ENCODE measurements at places on chromosomes 2 and 18.

DNA sequence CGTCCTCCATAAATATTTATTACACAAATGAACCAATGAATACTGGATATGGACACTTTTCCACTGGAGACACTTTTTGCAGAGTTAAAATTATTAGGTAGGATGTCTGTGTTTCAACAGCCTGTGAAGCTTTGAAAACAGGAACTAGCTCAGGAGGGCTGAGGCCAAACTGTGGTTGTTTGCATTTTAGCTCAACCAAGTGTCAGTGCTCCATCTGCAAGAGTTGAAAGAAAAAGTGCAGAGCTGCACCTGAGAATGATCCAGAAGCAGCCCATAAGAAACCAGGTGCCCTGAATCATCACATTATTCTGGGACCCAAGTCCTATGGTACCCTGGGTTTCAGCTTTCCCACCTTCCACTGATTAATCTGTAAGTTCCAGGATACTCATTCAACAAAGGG, 180.4 kb downstream of the TRIB2 start:
- DNase-seq = no peak

GRCh38 chr18:54359233-54359632, 1.5 kb downstream of the C18orf54 start:
- no peak for DNase-seq

GRCh38 chr2:43104106-43104505, 122.3 kb downstream of the ZFP36L2 start:
- no peak for DNase-seq

- DNase-seq = no peak
These were observed 45.8 kb downstream of the LDLRAD4 start for GRCh38 chr18:13264091-13265007.

DNA sequence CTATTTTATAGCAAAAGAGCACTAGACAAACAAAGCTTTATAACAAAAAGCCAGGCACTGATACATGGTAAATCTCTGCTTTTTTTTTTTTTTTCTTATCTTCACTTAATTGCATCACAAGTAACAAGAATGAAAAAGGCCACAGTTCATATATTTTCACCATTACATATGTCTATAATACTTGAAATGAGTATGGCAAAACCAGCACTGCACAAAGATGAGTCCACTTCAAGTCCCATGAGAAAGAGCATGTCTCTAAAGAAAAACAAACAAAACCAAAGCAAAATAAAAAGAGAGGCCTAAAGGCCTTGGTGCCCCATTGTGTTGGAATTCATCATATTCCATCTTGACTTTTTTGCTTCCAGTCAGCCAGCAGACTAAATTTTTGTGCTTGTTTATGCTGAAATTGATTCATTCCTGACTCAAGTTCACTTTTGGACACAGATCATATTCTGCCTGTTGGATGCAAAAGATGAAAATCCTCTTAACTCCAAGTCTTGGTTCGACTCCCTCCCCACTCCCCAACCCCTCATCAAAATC, 264.9 kb upstream of the CCDC68 start:
- no peak for DNase-seq

DNA sequence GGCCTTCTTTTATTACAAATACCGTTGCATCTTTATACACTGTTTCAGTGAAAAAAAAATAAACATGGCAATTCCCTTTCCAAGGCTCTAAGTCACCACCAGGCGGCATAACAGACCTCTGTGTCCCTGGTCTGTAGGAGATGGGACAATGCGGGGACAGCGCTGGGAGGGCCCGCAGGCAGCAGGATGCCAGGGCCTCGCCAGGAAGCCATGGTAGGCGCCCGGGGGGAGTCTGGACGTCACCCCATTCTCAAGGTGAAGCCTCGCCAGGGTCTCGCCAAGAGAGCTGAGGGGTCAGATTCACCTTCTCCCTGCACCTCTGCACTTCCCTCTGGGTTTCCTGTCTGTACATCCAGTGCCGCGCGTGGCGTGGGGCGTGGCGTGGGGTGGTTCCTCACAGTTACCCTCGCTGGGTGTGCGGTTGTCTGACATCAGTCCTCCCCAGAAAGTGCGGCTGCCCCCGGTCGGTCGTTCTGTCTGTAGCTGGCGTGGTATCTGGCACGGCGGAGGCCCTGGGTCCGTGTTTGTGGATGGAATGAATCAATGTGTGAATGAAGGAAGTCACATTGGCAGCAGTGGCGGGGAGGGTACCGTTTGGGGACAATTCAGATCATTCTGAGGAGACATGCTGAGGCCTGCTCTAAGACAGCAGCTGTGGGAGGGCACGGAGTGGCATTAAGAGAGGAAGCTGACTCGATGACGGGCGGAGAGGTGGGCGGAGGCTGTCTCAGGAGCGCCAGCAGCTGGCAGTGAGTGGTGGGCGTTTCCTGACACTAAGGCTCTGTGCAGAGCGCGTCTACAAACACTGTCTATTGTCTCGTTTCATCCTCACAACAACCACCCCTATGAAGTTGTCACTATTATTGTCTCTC, 46.0 kb downstream of the LRRFIP1 start:
- no peak for DNase-seq

GRCh38 chr2:236001854-236002253, 166.3 kb downstream of the GBX2 start:
- DNase-seq = no peak

DNA sequence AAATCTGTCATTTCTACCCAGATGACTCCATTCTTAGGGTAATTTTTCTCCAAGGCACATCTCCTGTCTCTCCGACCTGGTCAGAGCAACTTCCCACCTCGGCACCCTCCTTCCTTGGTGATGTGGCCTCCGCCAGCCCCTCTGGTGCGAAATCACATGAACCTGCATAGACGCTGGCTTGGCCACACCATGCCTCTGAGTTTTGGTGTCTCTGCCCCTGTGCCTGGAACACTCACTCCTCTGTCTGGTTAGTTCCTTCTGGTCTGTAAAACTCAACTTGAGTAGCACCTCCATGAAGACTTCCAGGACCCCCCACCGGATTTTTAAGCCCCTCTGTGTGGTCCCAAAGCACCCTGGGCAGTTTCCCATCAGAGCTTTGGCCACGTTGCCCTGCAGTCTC, 83.2 kb upstream of the OTOS start:
- DNase-seq = no peak

- no peak for DNase-seq
These were observed 7.6 kb upstream of the TMEFF2 start for GRCh38 chr2:192202373-192202772.

GRCh38 chr2:117321816-117322215, 492.7 kb upstream of the DDX18 start:
- DNase-seq = no peak

DNA sequence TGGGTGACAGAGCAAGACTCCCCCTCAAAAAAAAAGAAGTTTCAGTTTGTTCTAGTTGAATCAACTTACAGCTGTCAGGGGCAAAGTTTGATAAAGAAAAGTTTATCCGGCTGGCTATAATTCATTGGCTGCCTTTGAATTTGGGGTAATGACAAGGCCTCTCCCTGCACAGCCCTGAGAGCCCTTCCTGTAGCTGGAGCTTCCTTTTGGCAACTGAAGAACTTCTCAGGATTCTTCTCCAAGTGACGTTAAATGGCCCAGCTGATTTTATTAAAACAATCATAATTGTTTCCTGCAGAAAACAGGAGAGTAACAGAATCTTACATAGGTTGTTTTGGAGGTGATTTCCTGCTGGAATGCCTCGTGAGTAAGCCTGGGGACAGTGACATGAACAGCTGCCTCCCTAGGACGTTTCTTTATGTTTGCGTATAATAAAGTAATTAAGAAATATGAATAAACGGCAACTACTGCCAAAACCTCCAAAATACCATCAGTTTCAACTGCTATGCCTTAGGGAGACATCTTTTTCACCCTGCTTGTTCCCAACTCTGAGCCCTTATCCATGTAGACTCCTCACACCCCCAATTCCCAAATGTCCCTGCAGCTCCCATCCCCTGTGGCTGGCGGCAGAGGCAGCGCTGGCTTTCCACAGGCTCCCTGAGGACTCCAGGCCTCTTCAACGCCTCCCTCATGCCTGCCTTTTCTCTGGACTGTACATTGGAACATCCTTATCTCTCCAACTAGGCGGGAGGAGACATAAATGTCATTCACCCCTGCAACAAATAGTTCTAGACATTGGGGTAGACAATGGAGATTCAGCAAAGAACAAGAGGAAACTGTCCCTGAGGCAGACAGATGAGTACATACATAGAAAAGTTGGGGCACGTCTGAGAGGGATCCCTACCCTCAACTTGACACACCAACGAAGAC, 59.2 kb upstream of the FZD7 start:
- no peak for DNase-seq

DNA sequence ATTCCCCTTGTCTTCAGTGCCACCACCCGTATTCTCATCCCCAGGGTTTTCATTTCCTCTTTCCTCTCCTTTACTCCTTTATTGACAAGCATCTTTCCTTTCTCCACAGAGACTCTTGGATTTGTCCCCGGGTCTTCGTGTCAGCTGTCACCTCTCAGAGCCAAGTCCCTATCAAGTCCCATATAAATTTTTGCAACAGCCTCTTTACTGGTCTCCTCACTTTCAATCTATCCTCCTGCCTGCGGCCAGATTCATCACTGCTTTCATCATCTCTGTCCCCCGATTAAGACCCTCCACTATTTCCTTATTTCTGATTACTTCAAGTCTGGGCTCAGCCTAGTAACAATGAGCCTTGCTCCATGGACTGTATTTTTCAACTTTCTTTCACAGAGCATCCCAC, 113.8 kb downstream of the CTAGE1 start:
- DNase-seq = no peak

DNA sequence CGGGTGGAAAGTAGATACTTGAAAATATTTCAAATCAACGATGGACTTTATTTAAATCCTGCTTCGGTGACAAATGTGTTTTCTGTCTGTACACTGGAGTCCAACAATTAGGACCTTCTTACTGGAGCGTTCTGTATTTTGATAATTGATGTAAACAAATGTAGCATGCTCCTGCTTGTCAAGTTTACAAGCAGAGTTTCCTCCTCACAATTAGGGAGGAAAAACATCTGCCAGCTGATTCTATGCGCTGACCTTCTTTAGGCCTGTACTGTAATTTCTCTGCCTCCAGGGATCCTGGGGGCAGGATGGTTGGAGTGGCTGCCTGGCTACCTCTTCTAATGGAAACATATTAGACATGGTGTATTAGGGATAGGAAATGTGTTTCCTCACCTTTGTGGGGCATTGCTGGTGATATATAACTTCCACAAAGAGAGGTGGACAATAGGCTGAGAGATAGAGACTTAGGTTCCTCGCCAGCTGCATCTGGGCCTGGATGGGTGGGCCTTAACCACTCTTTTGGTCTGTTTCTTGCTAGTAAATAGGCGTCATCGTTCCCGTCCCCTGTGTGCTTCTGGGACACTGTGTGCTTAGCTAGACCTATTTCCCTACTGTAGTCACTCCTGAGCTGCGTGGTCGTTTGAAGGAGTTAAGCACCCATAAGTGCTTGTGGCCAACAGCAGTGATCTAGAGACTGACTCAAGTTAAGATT, 19.3 kb downstream of the GATA6 start:
- DNase-seq = no peak

DNA sequence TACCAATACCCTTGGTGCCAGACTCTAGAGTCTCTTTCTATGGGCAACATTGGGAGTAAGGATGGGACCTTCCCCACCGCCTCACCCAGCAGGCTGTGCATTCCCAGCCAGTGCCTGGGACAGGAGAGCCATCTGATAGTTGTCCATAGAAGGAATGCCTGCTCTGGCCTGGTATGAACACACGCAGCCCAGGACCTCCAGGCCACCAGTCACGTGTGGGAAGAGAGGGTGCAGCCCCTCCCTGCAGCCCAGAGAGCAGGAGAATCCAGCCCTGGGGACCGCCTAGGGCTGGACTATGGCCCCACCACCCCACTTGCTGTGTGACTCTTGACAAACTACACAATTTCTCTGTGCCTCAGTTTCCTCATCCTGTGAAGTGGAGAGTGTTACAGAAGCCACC, 52.5 kb upstream of the ID2 start:
- no peak for DNase-seq

DNA sequence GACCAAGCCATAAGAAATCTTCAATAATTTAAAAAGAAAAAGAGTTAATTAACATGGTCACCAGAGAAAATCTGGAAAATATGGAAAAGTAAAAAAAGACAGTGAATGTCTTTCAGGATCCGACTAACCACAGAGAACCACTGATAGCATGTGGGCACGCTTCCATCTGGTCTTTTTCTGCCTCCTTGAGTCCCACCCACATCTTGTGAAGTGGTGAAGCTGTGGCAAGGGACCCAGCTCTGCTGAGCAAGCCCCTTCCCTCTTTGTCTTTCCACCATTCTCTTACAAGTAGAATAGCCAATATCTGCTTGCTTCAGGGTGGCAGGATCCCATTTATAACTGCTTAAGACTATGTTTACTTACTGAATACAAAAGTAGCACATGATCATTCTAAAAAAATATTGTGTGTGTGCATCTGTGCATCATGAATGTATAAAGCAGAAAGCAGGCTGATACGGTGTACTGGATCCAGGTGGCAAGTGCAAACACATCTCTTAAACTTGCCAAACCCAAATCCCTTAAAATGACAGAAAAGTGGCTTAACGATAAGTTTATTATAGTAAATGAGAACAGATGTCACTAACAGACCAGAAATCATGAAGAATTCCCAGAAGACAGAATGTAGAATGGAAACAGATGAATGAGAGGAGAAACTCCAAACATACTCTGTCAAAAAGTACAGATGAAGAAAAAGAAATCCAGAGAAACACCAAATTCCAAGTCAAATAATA, 52.3 kb downstream of the FOXI3 start:
- DNase-seq = no peak

- DNase-seq = no peak
These were observed 25.4 kb downstream of the SP100 start for GRCh38 chr2:230441227-230441897.

GRCh38 chr18:76431437-76432273, 63.4 kb downstream of the ZNF516 start:
- no peak for DNase-seq

GRCh38 chr2:105144941-105145300, 96.6 kb upstream of the GPR45 start:
- no peak for DNase-seq

DNA sequence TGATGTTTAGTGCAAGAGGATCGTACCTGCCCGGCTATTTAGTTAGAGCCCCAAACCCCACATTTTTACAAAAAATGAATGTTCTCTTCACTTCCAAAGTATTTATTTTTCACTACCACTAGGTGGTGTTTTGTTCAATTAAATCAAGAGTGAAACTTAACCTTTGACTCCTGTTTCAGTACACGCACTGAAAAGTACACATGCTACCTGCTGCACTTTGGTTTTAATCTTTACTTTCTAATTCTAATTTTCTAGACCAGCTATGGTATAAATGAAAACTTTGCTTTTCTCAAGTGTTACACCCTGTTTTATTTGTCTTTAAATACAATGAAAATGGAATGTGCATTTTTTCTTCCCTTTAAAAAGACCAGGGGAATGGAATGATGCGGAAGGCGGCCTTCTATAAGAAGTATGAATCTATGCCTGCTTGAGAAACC, 31.4 kb upstream of the CHN1 start:
- peak; percentile 16 for DNase-seq

- no peak for DNase-seq
These were observed 5.2 kb downstream of the ZFP36L2 start for GRCh38 chr2:43221124-43221762.

GRCh38 chr2:165202239-165202638, 1.6 kb downstream of the SCN3A start:
- no peak for DNase-seq
